Activated T-cell treated with anti-CD3 and anti-CD28 coated beads, Interleukin-2, amount 50 U/mL, for 24 hours (primary cell): ENCODE measurements at places on chromosomes 13 and 19.

DNA sequence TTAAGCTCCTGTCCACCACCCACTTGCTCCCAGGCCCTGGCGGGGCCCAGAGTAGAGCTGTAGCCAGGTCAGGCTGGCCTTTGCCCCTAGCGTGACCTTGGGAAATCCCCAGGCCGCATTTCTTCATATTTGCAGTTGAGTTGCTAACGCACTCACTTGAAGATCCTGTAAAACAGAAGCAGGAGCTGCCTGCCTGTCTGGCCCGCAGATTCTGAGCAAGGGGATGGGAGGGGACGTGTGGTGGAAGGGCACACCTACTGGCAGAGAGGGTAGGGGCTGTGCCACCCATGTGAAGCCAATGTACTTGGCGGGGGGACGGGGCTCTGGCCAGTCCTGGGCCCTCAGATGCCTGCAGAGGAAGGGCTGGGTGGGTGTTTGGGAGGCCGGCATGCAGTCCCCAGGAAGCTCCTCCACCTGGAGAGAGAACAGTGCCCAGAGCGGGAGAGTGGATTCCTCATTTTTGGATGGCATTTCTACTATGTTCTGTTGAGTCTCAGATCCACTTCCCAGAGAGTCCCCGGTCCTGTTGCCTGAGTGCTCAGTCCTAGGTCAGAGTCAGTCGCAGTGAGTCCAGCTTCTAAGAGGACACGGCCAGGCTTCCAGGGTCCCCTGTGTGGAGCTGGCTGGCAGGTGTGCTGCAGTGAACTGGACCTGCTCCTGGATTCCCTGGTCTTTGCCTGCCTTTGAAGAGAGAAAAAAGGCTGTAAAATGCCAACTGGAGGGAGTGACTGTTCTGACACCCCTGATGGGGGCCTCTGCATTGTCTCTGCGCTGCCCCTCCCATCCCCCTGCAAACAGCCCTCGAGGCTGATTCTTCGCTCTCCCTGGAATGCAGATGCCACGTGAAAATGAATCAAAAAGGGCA lies 62.9 kb downstream of the GGACT start:
- DNase-seq: no peak

GRCh38 chr13:35496761-35497386 lies 20.4 kb upstream of the MAB21L1 start:
- DNase-seq: no peak

GRCh38 chr19:6241680-6242377 lies 37.9 kb downstream of the MLLT1 start:
- DNase-seq: no peak

DNA sequence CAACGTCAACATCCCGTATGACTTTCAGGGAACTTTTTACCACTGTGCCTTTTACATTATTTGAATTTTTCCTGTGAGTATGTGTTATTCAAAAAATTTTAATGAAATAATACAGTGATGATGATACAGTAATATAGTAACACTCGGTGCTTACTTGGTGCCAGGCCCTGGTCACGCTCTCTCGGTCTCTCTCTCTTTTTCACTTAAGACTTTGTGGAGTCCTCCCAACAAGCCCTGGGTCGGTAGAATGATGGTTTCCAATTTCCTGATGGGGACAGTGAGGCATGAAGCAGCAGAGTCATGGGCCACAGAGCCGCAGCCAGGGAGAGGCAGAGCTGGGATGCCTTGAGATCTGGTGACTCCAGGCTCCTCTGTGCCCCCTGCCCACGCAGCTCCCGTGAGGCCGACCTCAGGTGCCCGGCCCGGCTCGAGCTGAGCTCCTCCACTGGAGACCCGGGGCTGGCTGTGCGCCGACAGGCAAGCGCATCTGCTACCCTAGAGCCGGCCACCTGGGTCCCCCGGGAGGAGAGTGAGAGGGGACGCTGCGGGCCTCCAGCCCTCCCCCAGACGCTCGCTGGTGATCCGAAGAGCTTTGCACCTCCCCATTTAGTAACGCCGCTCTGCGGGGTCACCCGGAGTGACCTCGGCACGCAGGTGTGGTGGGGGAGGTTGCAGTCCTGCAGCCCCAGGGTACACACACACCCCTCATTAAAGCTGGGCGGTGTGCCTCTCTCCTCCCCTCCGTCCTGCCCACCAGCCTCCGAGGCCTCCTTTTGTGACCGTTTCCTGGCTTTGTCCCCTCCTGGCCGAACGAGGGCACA lies 4.4 kb upstream of the SBK3 start:
- DNase-seq: no peak
